Hepatocyte (in vitro differentiated cells): ENCODE measurements at places on chromosomes 11 and 22.
A peak's percentile ranks its signal among the peaks of the same experiment; 100 is the strongest.

DNA sequence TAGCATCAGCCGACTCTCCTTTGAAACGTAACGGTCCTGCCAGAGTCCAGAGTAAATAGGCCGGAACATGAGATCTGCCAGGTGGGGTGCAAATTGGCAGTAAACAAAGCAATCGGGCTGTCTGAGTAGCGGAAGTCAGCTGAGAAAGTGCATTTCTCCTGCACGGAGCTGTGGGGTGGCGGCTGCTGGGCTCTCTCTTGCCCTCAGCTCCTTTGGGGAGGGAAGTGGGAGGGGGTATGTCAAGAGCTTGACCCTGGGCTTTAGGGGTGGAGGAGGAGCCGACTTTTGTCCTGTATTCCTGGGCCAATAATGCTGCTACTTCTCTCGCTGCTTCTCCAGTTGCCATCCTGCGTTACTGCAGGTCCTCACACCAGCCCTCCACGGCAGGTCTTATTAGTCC, 11.6 kb downstream of the GRIK4 start:
- DNase-seq: no peak

DNA sequence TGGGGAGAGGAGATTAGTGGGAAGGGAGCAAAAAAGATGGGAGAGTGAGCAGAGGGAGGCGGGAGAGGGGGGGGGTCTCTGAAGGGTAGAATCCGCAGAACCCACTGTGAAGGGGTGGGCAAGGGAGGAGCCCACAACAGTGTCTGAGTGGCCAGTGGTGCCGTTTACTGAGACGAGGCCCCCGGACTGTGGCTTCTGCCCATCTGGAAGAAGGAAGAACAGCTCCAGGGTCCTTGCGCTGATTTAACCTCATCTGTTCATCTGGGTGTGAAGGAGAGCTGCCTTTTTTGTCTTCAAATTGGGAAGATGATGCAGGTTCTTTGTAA, 45.7 kb upstream of the ANO1 start:
- DNase-seq: no peak

- peak; percentile 80 for DNase-seq
Observed at GRCh38 chr11:75577207-75577606, 15.2 kb downstream of the SERPINH1 start.

- peak; percentile 35 for DNase-seq
Observed at GRCh38 chr11:95138448-95138847, 48.8 kb downstream of the ENDOD1 start.

- DNase-seq: peak; percentile 69
Observed at GRCh38 chr22:19799322-19800190, 39.0 kb downstream of the TBX1 start.

DNA sequence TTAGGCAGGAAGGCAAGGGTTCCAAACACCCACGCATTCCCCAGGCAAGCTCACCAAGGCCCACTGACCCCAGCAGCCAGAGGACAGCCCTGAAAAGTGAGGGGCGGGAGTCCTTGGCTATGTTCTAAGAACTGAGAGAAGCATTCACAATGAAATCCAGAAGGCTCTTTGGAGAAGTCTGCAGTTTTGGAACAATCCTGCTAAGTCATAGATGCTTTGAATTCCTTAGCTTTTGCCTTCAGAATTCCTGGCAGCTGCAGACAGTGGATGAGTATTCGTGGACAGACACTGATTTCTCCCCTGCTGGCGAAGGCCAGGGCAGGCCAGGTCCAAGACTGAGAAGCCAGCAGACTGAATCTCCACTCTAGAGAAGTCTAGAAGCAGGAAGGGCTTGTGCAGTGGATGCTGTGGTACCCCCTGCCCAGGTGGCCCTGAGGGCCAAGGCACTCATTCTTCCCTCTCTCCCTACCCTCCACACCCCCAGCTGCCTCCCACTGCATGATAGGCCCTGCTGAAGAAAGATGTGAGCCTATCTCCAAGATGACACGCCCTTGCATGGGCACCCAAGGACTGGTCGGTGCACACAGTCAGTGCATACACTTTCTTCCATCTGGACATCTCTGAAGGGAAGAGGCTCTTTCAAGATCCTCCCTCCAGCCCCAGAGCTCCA, 133.2 kb upstream of the TEAD1 start:
- peak; percentile 39 for DNase-seq

DNA sequence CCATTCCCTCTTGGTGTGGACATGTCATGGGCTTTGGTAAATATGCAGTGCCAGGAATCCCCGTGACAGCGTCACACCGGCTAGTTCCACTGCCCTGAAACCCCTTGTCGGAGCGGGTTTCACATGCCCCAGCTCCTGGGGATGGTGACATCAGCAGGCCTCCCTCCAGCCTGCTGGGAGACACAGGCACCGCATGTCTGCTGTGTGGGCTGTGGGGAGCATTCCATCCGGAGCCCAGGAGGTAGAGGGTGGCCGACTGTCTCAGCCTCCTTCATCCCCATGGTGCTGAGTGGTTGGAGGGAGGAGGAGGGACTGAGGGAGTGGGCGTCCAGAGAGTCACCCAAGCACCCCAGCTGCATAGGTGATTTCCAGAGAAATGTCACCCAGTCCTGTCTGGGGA, 1161.1 kb downstream of the BRD1 start:
- no peak for DNase-seq

- DNase-seq: no peak
Observed at GRCh38 chr11:10747733-10748132, 3.3 kb upstream of the CTR9 start.

GRCh38 chr11:34523053-34523452, 9.5 kb upstream of the ELF5 start:
- DNase-seq: no peak

DNA sequence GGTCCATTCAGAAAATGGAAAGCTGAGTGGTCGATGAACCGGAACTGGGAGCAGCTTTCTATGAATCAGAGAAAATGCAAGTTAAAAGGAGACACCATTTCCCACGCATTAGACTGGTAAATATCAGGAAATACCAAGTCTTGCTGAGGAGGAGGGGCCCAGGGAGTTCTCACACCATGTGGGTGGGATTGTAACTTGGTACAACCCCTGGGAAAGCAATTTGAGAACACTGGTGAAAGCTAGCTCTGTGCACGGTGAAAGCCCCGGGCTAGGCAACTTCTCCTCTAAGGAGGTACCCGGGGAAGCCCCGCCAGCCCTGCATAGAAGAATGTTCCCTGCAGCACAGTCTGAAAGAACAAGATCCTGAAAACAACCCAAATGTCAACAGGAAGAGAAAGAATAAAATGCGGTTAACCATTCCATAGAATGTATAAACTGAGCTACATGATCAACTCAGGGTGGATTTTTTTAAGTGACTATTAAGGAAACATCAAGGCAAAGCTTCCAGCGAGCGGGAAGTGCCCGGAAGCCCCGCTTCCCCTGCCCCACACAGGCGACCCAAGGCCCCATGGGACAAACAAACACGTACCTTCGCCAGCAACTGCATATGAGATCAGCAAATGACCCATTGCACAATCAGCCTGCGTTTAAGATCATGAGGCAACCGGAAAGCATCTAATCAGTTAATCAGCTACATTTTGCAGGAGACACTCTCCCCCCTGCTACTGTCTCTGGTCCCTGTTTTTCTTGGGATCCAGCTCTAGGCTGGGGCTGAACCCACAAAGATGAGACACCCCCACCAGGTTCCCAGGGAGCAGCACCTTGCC, 11.3 kb downstream of the SHANK2 start:
- DNase-seq: peak; percentile 85
